Activated CD4-positive, alpha-beta T cell treated with anti-CD3 and anti-CD28 coated beads, Interleukin-2, amount 50 U/mL, for 48 hours (primary cell): ENCODE measurements at places on chromosomes 16 and 17.

- DNase-seq: peak; percentile 53
Measured at GRCh38 chr17:75633486-75634375, 497 bp downstream of the SMIM5 start.

- DNase-seq: no peak
Measured at GRCh38 chr16:5858180-5858579, 760.6 kb upstream of the EEF2KMT start.

DNA sequence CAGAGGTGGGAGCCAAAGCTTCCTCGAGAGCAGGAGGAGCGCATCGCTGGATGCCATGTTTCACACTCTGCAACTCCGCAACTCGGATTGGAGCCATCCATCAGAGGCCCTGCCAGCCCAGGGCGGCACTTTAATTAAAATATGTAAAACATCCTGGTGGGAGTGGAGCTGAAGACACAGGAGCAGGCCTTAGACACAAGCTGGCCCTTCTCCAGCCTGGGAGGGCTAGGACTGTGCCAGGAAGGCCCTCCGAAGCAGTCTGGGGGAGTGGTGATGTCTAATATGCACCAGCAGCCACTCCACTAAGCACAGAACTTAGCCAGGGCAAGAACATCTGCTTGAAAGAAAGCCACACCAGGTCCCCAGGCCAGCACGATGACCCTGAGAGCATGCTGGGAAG is 5.8 kb upstream of the CCDC182 start:
- no peak for DNase-seq

GRCh38 chr16:28110074-28110473 is 46.6 kb upstream of the GSG1L start:
- DNase-seq: no peak

- no peak for DNase-seq
Measured at GRCh38 chr17:57666201-57666870, 78.8 kb downstream of the CCDC182 start.

GRCh38 chr17:80060644-80061043 is 24.2 kb downstream of the CCDC40 start:
- no peak for DNase-seq

- no peak for DNase-seq
Measured at GRCh38 chr17:953767-954166, 25.8 kb downstream of the NXN start.

DNA sequence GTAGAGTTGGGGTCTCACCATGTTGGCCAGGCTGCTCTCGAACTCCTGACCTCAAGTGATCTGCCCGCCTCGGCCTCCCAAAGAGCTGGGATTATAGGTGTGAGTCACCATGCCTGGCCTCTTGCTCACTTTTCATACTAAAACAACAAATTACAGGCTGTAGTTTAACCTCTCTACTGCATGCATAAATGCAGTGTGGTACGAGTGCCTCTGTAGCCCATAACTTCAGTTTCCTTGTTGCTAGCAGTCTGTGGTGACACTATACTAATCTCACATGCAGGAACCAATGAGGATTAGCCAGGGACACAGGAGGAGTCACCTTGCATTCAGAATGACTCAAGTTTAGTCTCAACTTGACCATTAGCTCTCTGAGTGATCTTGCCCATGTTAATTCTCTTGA is 20.1 kb downstream of the HMOX2 start:
- DNase-seq: no peak

DNA sequence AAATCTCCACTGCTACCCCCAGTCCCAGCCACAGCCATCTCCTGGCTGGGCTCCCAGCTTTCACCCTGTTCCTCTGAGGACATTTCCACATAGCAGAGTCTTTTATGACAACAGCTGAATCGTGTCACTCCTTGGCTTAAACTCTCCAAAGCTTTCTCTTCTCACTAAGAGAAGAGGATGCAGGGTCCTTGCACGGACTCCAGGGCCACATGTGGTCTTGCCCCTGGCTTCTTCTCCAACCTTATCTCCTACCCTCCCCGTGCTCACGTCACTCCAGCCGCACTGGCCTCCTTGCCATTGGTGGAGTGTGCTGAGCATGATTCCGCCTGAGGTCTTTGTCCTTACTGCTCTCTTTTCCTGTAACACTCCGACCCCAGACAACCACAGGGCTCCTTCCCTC is 39.9 kb upstream of the CCDC182 start:
- no peak for DNase-seq

DNA sequence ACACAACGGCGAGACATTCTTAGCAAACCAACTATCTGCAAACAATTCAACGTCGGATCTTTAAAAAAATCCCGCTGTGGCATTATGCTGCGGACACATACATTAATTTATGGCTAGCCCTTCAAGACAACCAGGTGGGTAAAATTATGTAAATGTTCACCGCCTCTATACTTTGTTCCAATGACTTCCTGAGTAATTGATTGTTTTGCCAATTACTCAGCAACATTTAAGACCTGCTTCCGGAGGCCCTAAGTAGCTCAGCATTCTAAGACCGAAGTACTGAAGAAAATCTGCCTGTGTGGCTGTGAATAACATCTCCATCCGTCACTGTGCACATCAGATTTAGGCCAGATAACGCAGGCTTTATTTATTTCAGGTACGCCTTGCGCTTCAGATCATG is 23.3 kb downstream of the QPRT start:
- DNase-seq: no peak

DNA sequence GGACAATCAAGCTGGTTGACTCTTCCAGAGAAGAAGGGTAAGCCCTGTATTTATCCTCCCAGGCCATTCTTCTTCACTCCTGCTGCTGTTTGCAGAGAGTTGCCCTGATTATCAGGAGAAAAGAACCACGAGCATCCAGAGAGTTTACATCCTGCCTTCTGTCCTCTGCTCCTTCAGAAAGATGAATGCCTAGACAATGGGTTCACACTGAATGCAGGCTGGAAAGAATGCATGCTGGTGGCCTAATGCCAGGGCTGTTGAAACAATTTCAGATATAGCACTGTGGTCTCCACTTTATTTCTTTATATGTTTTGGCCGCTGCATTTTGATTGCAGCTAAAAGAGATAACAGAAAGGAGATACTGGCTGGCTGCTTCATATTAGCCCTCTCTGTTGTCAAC is 21.2 kb upstream of the HAS3 start:
- no peak for DNase-seq

GRCh38 chr16:81798311-81799137 is 19.4 kb downstream of the PLCG2 start:
- peak; percentile 35 for DNase-seq

DNA sequence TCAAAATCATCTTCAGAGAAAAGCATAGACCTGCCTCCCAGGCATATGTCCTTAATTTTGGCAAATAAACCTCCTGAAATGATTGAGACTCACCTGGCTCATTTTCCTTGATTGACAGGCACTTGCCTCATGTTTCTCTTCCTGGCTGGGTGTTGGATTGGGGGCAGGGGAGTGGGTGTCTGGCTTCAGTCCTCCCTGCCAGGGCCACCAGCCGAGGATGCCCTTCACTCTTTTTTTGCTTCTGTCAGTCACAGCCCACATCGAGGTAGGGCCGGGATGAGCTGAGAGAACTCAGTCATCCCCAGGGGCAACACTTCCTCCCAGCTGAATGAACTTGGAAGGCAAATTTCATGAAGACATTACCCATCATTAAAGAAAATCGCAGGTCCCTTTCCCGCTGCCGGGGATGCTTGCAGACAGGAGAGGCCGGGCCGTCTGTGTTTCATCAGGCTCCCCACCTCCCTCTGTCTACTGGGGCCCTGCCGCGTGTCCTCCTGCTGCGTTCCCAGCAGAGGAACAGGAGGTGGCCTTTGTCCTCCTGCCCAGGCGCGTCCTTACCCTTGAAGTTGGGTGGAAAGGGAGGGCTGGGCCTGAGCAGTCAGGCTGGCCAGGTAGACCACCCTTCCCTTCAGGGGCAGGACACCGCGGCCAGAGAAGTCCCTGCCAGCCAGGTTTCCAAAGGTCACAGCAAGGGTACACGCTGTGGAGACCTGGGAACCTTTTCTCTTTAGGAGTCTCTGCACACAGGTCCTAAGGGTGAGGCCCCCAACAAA is 11.2 kb upstream of the DNAH17 start:
- DNase-seq: no peak

- DNase-seq: peak; percentile 49
Measured at GRCh38 chr16:66740010-66740409, 11.4 kb downstream of the DYNC1LI2 start.

DNA sequence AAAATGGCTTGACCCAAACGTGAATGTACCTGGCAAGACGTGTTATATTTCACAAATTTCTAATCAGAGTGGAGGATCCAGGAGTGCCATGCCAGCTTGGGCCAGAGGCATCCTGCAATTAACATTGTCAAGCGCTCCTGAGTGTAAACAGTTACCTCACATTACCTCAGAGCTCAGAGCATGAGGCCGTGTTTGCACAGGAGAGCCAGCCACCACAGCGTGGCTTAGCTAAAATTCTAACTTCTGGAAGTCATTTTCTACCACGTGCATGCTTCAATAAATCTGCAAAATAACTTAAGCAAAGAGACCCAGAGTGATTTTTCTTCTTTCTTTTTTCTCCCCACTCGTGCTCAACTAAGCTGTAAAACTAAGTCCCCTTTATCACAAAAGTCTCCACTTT is 769.0 kb downstream of the KCNJ2 start:
- DNase-seq: no peak

DNA sequence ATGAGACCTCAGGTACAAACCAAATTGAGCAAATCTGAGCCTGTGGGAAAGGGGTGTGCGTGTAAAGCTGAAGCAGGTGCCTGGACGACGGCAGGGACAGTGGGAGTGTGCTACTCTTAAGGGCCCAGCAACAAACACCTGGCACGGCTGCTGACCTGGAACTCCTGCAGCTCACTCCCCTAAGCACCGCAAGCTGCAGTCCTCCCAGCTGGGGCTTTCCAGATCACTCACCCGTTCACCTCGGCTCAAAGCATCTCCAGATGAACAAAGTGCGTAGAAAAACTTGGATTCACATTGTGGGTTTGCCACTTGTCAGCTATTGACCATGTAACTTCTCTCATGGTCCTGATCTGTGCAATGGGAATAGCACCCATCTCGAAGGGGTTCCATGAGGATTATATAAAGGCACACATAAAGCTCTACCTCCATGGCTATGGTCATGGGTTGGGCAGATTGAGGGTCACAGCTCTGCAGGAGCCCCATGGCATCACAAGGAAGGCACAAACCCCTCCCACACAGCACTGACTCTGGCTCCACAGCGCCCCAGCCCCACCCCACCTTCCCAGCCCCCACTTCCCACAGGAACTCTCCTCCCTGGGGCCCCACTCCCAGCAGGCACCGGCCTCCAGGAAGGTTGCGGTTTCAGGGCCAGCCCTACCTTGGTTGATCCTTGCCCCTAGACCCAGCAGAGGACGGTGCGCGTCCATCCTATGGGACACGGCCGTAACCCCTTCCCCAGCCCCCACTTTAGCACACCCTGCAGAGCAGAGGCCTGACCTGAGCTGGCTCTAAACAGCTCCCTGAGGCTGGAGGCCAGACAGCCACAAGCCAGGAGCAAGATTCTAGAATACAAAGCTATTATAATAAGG is 21.9 kb downstream of the ST3GAL2 start:
- no peak for DNase-seq

- no peak for DNase-seq
Measured at GRCh38 chr17:77225265-77225664, 84.5 kb downstream of the SEC14L1 start.

DNA sequence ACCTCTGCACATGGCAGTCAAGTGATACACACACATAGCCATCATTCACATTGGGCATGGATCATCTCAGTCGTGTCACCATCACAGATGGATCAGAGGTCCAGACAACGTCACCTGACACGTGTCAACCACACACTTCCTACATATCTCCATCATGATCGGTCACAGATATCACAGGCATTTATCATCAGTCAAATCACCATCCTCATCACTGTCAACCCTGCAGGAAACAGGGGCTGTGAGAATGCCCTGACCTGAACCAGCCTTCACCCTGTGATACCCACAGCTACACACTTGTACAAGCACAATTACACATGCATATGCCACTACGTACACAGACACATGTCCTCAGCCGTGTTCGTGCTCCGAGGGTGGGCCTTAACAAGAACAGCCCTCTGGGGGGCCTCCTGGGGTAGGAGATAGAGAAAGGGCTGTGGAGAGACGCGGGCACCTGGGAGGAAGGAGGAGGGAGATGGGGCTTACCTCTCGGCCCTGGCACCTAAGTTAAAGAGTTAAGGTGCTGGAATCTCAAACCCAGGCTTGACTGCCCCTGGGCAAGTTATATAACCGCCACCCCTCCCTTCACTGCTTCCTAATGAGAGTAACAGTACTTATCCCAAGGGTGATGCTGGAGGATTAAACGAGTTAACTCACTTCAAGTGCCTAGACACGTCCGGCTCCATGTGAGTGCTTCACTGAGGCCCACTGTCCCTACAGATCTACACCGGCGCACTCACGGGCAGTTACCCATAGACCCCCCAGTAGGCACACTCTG is 1.1 kb downstream of the SLC12A4 start:
- DNase-seq: peak; percentile 17

- no peak for DNase-seq
Measured at GRCh38 chr17:55652114-55652823, 70.4 kb downstream of the TMEM100 start.

DNA sequence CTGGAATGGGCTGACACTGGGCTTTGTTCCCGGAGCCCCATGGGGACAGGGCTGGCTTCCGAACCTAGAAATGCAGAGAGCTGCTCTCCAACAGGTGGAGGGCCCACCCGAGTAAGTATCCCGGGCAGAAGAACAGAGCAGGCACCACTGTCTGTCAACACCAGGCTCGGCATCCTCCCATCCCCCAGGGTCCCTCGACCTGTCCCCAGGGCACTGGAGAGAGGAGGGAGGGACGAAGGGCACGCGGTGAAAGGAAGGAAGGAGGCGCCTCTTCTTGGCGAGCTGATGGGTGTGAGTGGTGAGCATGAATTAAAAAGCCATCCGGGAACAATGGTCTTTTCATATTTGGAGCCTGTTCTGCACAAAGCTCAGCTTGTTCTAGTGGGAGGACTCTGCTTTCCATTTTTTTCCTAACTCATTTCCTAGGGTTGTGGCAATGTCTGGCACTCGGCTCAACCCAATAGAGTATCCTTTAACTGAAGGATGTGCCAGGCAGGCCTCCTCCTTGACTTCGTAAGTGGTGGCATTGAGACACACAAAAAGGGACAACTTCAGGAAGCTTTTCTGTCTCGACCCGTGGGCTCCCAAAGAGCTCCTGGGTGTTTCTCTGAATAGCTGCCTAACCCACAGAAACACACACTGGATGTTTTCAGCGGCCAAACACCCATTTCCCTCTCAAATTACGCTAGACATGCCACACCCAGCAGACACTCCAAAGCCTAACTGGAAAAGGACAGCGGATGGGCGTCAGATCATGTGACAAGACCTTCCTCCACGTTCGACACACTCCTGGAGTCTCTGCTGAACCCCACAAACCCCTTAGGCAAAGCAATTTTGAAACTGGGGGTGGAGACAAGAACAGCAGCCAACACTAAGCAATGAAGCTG is 47.7 kb downstream of the ZFHX3 start:
- no peak for DNase-seq

- DNase-seq: no peak
Measured at GRCh38 chr17:79843816-79844800, 4.9 kb upstream of the CBX4 start.

- DNase-seq: no peak
Measured at GRCh38 chr17:57853695-57854094, 3.9 kb upstream of the MRPS23 start.
